Hematopoietic multipotent progenitor cell treated with erythropoietin and hydrocortisone succinate and interleukin-3 and kit ligand, for 17 days (in vitro differentiated cells): ENCODE measurements at places on chromosomes 12 and 14.

- DNase-seq, result no peak
Observed at GRCh38 chr14:49920935-49921334, 28.1 kb downstream of the ARF6 start.

DNA sequence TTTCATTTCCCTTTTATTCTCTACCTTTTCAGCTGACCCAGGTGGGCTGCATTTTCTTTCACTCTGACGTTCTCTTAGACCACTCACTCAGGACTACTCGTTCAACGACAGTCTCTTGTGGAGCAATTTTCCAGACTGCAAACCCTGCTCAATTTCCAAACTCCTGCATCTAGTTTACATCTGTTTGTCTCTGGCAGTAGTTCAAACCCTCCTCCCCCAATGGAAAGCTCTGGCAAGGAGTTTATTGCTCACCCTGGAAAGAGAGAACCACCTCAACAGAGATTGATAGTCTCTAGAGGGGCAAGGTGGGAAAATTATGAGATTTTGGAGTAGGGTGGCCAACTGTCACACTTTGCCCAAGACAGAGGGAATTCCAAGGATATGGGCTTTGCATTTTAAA, 130.2 kb downstream of the TSHR start:
- no peak for DNase-seq

DNA sequence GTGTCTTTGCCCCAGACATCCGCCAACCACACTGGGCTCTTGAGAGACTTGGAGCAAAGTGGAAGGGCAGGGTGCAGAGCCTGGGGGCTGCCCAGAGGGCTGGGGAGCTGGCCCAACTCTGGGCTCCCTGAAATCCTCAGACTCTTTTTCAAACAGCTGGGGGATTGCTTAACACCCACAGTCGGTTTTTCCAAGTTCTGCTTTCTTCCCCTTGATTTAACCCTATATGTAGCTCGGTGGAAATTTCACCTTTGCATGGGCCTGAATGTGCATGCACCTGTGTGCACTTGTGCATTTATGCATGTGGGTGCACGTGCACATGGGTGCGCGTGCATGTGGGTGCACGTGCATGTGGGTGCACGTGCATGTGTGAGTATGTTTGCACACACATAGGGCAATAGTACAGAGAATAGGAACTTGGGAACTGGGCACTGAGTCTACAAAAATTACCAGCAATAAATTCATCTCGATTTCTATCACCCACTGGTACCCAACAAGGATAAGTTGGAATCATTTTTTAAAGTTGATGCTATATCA, 52.3 kb upstream of the RFLNA start:
- DNase-seq, result no peak

GRCh38 chr12:116933091-116933490, 22.3 kb downstream of the FBXW8 start:
- DNase-seq, result no peak

DNA sequence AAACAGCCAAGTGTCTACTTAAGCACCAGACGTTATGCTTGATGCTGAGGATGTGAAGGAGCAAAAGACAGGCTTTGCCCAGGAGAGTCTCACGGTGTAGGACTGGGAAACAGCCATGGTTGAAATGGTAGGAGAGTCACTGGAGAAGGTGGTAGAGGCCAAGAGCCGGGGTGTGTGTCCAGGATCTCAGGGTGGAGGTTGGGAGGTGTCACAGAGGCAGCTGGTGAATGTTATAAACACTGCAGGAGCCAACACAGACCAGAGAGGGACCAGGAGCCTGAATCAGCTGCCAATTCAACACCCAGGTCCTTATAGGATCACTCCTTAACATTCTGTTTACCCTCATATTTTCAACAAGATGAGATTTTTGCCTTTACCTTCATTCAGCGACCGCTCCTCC, 7.5 kb downstream of the NID2 start:
- no peak for DNase-seq

GRCh38 chr14:63418020-63418419, 99.3 kb upstream of the GPHB5 start:
- no peak for DNase-seq

GRCh38 chr12:46382964-46383653, 10.5 kb upstream of the SLC38A2 start:
- DNase-seq, result peak; percentile 93

DNA sequence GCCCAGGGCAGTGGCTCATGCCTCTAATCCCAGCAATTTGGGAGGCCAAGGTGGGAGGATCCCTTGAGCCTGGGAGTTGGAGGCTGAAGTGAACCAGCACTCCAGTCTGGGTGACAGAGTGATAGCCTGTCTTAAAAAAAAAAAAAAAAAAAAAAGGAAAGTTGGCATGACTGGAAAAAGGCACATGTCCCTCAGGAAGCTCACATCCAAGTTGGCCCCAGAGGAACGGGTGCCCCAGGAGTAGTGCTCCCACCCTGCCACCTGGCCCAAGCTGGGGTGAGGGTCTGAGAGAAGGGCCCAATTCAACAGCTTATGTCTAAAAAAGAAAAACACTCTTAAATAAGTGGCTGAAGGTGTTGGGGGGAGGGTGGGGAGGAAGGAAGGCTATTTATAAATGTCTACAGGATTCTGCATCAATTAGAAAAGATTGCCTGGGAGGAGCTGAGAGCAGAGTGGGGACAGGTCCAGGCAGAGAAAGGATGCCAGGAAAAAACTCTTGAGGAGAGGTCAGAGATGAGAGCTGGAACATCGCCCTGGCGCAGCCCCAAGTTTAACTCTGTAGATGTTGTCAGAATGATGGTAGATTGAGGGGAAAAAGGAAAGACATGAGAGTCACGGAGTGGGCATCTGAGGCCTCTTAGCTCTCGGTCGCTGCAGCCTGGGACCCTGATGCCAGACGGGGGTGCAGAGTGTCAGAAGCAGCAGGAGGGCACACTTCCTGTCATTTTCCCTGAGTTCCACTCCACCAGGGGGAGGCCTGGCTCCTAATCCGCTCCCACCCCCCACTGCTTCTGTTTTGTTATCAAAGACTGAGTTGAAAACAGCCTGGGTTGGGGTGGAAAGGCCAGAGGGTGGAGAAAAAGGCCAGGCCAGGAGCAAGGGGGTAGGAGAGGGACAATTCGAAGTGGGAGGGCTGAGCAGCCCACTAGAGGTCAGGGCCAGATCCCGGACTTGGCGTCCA, 7.3 kb downstream of the SPRYD3 start:
- no peak for DNase-seq

- DNase-seq, result no peak
Observed at GRCh38 chr12:45425426-45425825, 209.5 kb downstream of the ANO6 start.

DNA sequence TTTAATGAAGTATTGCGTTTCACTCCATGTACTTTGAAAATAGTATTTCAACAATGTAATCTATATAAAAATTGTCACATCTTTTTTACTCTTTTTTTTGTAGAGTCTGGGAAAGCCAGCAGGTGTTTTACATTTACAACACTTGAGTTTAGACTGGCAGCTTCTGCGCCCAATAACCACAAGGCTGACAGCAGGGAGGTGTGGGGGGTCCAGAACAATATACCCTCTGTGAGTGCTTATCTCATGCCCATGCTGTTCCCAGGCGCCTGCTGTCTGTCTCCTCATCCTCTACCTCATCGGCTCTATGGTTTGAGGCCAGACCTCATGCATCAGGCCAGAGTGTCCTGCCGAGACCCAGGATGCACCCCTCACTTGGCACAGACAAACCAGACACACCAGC, 24.9 kb downstream of the FBRSL1 start:
- no peak for DNase-seq

GRCh38 chr14:103710771-103711377, 4.4 kb downstream of the XRCC3 start:
- no peak for DNase-seq
